ENCODE measurements at places on chromosomes 12 and 14.
A peak's percentile ranks its signal among the peaks of the same experiment; 100 is the strongest.

DNA sequence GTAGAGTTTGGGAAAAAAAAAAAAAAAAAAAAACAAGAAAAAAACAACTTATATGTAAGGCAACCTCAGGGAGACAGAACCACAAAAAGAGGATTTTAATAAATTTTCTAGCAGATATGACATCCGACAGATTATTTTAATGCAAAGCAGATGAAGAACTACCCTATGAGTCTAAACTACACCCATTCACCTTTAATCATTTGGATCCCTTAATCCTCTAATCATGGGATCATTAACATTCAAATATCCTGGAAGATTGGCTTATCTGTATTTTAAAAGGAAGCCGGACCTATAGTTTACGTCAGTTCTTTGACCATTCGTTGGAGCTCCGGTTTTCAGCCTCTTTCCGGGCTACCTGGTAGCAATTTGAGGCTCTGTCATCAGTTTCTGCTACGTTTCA, at the start of gene DPPA3:
DPPA3 (plus strand) TSS at position 301 of the 400 bp plus-strand sequence. CDS start 138 bp downstream, outside the sequence.
- no peak for DNase-seq

- DNase-seq: no peak
Measured at GRCh38 chr12:113591480-113591974, 119.9 kb upstream of the LHX5 start.

- DNase-seq: no peak
Measured at GRCh38 chr14:83172363-83172762, 1638.7 kb upstream of the SEL1L start.

GRCh38 chr12:13218641-13219040, 22.1 kb downstream of the EMP1 start:
- no peak for DNase-seq

DNA sequence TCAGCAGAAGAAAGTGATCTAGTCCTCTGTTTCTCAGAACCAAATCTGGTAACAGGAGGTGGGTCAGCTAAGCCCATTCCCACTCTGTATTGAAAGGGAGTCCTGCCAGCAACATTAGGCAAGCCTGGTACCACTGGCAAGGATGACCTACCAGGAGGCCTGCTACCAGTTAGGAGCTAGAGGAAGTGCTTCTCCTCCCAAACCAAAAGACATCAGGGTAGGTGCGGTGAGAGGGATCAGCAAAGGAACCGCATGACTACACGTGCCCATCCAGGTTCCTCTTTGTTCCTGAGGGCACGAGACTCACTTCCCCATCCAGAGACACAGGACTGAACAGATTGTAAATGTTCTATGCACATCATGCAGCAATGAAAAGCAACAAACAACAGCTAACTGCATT, 2.8 kb downstream of the KLRC4 start:
- no peak for DNase-seq

DNA sequence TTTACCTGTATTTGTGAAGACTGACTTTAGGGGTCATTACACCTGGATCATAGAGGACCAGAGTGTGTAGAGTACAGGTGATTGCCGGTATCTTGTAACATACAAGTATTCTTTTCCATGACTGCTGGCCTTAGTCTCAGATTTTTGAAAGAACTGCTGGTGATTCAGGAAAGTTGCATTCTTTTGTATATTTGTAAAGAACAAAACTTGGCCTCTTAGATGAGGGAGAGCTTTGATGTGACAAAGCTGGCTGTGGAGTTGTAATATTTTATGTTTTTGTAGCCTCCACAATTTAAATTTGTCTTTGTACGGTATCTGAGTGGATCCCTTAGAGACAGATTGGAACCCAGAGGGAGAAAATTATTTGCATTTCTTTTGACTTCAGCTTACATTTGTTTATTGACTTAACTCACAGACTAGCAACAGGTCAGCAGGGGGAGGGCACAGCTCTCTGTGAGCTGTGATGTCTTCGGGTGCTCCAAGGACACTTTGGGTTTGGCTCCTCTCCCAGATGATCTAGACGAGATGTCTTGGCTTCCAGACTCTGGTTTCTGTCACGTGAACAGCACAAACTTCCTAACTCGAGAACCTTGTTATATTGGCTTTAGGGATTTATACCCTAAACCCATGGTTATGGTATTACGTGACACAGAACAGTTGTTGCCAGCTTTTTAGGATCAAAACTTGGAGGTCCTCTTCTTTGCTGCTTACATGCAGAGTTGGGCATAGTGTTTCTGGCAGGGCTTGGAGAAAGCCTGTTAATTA, 65.9 kb downstream of the DAAM1 start:
- DNase-seq: no peak

- no peak for DNase-seq
Measured at GRCh38 chr12:18139989-18140596, 50.1 kb upstream of the RERGL start.

- no peak for DNase-seq
Measured at GRCh38 chr14:55556929-55557623, 22.9 kb upstream of the KTN1 start.

- DNase-seq: no peak
Measured at GRCh38 chr12:20305470-20305869, 62.9 kb upstream of the PDE3A start.

GRCh38 chr12:97944576-97944975, 482.0 kb downstream of the RMST start:
- DNase-seq: no peak

DNA sequence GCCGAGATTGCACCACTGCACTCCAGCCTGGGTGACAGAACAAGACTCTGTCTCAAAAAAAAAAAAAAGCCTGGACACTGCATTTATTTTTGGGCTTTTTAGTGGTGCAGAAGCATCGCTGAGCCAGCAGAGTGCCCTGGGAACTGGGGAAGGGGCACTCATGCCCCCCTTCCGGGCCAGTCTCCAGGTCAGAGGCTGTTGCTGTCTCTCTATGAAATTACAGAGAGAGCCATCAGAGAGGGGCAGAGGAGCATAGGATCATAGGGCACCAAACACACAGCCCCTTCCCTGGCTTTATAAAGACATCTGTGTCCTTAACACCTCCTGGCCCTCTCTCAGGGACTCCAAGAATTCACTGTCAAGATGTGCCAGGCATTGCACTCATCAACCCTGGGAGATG, 195.8 kb downstream of the CALM1 start:
- no peak for DNase-seq

DNA sequence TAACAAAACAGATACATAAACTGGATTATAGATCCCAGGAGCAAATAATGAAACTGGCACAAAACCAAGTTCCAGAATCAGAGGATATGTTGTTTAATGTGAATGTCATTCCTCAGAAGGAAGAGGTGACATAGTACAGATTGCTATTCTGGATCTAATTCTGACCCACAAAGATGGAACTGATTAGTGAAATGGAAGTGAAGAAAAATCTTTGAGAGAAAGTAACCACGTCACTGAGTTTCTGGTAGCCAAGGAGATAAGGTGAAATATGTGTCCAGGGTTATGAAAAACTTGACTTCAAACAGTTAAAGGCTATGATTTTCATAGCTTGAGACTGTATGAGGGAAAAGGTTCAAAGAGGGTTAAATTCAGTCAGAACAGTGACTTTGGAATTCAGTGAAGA, 8.3 kb downstream of the OR10AD1 start:
- DNase-seq: no peak

DNA sequence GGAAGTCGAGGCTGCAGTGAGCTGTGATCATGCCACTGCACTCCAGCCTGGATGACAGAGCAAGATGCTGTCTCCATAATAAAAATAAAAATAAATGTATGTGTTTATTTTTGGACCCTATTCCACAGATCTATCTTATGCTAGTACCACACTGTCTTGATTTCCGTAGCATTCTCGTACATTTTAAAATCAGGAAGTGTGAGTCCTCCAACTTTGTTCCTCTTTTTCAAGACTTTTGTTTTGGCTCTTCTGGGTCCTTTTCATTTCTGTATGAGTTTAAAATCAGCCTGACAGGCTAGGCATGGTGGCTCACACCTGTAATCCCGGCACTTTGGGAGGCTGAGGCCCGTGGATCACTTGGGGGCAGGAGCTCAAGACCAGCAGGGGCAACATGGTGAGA, 25.8 kb downstream of the DAO start:
- DNase-seq: no peak

DNA sequence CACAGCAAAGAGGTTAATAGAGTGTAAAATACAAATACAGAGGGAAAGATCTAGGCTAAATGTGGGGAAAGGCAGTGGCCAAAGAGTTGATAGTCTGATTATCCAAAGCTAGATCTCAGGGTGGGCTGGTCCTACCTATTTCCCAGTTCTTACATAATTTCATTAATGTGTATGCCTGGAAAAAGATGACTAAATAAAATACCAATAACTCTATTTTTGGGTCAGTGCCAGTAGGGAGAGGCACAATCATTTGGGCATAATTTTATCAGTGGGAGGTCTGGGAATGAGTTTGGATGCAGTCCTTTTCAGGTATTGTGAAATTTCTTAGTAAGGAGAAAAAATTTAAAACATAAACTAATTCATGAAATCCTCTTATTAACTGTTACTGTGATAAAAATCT, 30.6 kb upstream of the CLEC14A start:
- no peak for DNase-seq

GRCh38 chr14:65255583-65256461, 153.5 kb upstream of the MAX start:
- DNase-seq: no peak

DNA sequence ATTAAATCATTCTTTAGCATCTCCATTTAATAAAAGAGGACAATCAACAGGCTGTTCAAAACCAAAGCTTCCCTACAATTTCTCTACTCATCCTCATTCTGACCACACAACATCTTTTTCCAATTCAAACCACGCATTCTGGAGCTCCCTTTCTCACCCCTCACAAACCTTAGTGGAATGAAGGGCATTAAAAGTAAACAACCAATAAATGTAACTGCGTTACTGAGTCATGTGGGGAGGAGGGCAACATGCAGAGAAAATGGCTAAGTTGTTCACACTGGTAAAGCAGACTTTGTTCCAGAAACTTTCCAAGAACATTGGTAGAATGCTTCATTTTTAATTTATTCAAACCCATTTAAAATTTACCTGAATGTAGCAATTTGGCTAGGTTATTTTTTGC, 19.6 kb downstream of the SOX5 start:
- no peak for DNase-seq

- no peak for DNase-seq
Measured at GRCh38 chr14:36647824-36648753, 13.6 kb upstream of the PAX9 start.

DNA sequence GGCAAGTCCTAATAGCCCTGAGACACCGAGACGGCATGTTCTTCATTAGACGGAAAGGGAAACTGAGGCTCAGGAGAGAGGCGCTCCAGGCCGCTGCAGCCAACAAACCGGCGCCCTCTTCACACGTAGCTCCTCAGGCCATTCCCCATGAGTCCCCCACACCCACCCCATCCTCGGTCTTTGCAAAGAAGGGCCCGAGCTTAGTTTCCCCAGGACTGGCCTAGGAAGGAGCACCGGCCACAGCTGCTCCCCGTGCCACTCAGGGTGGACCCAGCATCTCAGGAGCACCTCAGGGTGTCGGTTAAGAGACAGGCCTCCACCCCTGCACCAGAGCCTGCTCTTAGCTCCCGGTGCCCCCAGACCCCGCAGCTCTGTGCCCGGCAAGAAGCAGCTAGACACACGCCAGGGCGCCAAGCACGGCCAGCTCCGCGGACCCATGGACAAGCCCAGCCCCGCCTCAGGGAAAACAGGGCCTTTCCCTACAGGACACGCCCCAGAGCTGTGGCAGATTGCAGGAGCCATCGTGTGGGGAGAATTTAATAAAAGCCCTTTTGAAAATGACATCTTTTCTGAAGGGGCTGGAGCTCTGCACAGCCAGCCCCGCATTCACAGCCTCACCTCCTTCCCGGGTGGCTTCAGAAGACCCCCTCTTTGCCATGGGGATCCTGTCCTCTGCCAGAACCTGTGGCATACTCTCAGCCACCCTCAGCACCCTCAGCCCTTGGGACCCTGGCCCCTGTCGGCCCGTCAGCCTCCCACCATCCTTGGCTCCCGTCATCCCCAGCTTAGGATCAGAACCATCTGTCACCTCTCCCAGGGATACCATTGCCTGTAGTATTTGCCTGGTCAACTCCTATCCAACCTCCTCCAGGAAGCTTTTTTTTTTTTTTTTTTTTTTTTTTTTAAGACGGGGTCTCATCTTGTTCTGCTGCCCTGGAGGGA, 59.7 kb downstream of the LGMN start:
- no peak for DNase-seq

GRCh38 chr12:56593909-56594621, 36.1 kb downstream of the BAZ2A start:
- DNase-seq: peak; percentile 23

- DNase-seq: no peak
Measured at GRCh38 chr12:8692573-8692972, 5.2 kb upstream of the RIMKLB start.

DNA sequence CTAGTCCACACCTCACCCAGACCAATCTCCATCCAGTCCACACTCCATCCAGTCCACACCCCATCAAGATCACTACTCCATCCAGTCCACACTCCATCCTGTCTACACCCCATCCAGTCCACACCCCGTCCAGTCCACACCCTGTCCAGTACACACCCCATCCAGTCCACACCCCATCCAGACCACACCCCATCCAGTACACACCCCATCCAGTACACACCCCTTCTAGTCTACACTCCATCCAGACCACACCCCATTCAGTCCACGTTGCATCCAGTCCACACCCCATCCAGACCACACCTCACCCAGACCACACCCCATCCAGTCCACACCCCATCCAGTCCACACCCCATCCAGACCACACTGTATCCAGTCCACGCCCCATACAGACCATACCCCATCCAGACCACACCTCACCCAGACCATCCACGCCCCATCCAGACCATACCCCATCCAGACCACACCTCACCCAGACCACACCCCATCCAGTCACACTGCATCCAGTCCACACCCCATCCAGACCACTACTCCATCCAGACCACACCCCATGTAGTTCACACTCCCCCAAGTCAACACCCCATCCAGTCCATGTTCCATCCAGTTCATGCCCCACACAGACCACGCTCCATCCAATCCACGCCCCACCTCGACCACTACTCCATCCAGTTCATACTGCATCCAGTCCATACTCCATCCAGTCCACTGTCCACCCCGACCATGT, 116.6 kb upstream of the RTL1 start:
- DNase-seq: no peak

GRCh38 chr12:114746297-114747011, 62.5 kb upstream of the TBX3 start:
- no peak for DNase-seq

- DNase-seq: no peak
Measured at GRCh38 chr14:86915406-86915805, 1077.6 kb downstream of the GALC start.

DNA sequence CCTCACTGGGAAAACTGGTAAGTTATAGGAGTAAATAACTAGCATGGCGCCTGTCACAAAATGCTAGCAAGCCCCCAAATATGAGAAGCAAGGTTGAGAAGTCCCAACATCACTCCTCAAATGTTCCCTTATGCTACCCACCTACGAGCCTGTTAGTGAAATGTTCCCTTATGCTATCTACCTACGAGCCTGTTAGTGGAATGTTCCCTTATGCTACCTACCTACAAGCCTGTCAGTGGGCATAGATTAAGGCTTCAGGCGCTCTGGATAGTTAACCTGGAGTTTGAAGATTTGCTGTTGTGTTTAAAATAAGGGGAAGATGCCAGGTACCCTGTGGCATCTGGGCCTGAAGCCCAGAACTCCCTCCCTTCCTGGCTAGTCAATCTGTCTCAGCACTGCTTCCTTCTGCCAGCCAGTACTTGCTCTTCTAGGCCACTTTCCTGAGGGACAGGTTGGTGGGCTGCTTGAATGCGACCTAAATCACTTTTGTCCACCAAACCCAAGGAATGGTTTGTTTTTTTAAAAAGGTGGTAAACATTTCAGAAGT, 67.1 kb upstream of the SINHCAF start:
- DNase-seq: no peak

GRCh38 chr12:62784576-62784975, 150.4 kb downstream of the PPM1H start:
- DNase-seq: no peak

- no peak for DNase-seq
Measured at GRCh38 chr14:34052658-34053014, 101.8 kb upstream of the EGLN3 start.

All from T-helper 22 cell (primary cell).